ENCODE measurements at places on chromosomes 2 and 18.
A peak's percentile ranks its signal among the peaks of the same experiment; 100 is the strongest.

GRCh38 chr18:23793985-23794867, 105.0 kb downstream of the LAMA3 start:
- no peak for DNase-seq

DNA sequence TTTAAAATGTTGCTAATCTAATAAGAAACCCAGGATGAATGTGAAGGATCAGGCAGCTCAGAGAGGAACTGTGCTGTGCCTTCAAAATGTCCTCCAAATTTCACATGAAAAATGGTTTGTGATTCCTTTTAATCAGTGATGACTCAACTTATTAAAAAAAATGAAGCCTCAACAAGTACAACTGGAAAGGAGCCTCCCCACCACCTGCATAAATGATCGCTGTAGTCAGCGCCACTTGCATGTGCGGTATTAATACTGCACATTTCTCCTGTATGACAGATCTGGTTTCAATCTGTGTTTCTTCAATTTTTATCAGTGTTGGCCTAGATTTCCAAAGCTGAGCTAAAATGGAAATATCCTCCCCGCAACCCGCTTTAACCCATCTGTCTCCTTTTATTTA, 115.0 kb upstream of the TMEM200C start:
- DNase-seq: no peak

DNA sequence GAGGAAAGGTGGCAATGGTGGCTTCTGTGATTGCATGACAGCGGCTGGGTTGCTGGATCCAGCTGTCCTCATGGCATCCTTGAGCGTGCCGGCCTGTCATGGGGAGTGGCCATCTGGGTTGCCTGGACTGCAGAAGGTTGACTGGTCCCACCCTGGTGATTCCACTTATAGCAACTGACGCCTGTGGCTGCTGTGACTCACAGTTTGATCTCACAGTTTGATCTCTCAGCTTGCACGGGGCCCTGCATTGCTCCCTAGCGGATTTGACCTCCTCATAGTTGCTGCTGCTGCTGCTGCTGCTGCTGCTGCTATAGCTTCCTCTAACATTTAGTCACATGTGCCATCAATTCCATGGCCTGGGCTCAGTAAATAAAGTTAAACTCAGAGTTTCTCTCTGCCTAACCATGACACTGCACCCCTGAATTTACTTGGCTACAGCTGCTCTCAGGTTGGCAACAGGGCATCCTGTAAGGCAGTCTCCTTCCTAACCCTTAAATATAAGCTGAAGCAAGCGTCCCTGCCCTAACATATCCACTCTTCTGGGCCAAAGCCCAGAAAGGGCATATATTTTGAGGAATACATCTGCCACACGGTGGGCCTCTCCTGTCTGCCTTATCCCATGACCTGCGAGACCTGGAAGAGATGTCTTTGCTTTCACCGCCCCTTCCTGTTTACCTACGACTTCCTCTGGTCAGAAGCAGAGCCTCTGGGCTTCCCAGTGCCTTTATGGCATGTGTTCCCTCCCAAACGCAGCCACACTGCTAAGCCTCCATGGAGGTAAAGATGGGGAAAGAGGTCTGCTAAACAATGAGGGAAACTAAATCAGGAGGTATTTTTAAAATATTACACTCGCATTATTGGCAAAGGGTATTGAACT, 37.8 kb upstream of the CCDC150 start:
- DNase-seq: no peak

DNA sequence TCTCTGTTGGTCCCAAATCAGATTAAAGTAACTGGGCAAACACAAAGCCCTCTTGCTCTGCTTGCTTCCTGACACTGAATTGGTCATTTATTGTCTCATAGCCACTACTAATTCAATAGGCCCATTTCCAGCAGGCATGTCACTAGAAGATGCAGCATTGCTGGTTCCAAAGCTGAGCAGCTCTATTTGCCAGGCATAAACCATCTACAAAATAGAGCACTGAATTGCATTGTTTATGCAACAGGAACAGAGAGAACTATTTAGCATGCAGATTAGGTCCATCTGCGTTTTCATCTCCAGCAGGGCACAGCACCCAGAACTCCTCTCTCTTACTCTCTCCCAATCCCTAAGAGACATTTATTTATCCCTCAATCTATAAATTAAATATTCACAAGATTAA, 227.6 kb downstream of the SUCLG1 start:
- DNase-seq: no peak

DNA sequence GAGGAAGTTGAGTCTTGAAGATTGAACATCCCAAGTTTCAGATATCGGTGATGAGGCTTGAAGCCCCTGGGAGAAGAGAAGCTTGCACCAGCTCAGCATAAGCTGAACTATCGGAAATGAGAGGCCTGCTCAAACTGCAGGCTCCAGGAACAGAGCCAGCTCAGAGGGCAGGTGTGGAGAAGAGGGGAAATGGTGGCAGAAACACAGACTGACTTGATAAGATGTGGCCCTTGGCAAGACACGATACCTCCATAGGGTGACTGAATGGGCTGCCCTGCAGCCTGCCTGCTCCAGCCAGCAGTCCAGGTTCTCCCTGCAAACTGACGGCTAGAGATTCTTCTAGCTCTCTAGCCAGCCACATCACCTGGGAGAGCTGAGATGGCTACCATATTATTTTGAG, 86.6 kb downstream of the MYT1L start:
- DNase-seq: no peak

- no peak for DNase-seq
Observed at GRCh38 chr2:32832821-32833220, 113.9 kb upstream of the LTBP1 start.

GRCh38 chr18:44198612-44199284, 481.9 kb upstream of the SETBP1 start:
- peak; percentile 66 for DNase-seq

- DNase-seq: no peak
Observed at GRCh38 chr2:228774548-228774947, 496.5 kb downstream of the PID1 start.

- DNase-seq: no peak
Observed at GRCh38 chr2:200337621-200338020, 31.1 kb downstream of the SPATS2L start.

DNA sequence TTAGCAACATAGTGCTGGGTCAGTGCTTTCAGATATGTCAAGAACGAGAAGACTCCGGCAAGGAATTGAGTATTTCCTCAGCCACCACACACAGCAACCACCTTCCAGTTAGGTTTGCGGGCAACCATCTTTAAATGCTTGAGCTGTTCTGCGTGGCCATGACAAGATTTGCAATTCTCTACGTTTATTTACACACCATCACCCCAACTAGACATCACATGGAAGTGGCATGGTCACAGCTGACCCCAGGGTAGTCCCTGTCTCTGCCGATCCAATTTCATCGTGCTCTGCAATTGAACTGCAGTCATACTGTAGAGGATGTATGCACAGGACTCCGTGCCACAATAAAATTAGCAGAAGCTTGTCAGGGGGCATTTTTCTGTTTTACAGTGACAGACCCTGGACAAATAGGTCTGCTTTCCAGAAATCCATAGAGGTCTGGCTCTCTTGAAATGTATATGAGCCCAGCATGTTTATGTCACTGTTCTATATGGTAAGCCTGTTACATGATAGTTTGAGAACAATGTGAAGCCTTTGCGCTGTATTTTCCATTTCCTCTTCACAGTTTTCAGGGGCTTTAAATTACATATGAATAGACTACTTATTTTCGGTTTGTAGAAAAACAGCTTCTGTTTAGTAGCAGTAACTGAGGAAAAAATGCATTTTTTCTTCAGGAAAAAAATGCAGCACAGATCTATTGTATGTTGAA, 605.2 kb downstream of the NR4A2 start:
- DNase-seq: no peak

DNA sequence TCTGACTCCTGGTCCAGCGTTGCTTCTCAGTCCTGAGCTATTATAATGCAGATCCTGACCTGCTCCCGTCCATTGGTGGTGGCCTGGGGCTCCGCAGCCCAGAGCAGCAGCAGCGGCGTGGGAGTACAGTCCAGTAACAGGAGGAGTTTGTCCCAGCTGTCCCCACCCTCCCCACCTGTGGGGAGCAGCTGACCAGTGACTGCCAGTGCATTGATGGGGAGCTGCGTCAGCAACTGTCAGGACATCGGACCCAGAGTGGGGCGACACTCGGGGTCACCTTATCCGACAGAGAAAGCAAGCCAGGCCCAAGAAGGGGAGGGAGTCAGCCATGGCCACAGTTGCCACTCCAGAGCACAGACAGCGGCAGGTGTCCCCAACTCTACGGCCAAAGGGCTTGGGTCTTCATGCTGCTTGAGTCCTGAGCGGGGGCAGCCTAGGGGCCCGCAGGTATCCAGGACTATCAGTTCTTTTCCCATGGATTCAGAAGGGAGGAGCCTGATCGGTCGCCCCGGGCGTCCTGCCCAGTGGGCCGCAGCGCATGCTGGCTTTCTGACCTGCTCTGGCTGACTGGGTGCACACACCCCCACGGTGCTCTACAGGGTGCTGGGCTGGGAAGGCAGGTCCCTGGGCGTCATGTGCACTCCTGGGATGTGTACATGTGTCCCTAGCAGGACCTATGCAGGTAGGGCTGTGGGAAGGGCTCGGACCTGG, 29.7 kb downstream of the DNMT3A start:
- no peak for DNase-seq

GRCh38 chr2:33111002-33111446, 164.3 kb downstream of the LTBP1 start:
- DNase-seq: no peak

- no peak for DNase-seq
Observed at GRCh38 chr2:126802774-126803433, 95.8 kb upstream of the TEX51 start.

GRCh38 chr2:221310730-221311129, 261.4 kb downstream of the EPHA4 start:
- no peak for DNase-seq

- DNase-seq: no peak
Observed at GRCh38 chr2:217286833-217287232, 427.0 kb upstream of the TNP1 start.

DNA sequence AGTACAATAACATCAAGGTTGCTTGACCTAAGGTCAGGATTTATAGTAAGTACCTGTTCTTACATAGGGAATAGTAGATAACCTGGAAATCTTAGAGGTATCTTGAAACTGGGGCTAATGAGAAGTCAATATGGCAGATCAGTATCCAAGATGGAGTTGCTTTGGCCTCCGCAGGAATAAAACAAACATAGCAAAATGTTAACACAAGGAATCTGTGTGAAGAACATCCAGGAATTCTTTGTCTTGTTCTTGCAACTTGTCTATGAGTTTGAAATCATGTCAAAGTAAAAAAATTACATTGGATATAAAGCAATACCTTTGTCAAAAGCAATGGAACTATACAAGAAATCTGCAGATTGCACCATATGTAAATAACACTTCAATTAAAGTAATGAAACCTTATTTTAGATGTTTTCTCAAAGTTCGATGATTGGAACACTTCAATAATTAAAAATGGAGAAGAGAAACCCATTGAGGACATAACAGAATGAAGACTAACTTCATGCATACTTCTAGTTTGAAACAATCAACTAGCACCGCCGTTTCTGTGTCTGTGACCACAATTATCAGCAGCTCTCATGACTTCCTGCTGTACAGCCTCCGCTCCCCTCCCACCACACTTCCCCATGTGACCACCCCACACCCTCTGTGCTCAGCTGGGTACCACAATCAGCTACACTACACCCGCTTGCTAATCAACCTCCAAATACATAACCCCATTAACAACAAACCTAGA, 27.6 kb downstream of the C2orf76 start:
- no peak for DNase-seq

DNA sequence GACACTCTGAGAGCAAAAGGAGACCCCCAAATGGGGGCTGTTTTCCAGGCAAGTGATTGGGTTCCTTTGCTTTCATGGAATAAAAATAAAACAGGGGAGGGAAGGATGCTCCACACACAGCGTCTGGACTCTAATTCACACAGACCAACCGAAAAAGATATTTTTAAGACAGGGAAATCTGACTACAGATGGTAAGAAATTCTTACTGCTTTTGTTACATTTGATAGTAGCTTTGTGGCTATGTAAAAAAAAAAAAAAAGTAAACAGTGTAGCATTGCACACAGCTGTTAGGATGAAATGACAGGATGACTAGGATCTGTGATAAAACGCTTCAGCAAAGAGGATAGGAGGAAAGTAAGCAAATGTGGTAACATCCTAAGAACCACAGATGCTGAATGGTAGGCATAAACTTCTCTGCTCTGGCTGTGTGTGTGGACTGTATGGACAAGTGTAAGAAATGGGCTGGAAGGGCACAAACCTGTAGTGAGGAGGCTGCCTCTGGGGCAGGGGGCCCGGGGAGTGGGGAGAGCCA, 207.6 kb downstream of the ANAPC1 start:
- DNase-seq: no peak

GRCh38 chr2:134277223-134277622, 23.4 kb downstream of the MGAT5 start:
- DNase-seq: no peak

DNA sequence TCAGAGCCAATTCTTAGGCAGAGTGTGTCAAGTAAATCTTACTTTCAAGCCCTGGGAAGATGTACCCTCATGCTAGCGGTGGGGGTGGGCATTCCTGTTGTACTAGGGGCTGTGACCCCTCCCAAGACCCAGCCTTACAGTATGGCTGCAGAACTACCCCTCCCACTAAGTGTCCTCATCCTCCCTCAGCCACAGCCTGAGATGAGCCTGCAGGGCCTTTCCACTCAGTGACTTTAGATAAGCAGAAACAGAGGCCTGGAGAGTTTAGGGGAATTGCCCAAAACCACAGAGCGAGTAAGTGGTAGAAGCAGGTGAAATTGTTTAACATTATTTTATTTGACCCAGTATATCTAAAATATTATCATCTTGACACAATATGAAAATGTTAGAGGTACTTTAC, 36.6 kb downstream of the TTC32 start:
- DNase-seq: no peak

Measured in DMS153 (cell line).